ENCODE measurements at places on chromosomes 6 and 20.

DNA sequence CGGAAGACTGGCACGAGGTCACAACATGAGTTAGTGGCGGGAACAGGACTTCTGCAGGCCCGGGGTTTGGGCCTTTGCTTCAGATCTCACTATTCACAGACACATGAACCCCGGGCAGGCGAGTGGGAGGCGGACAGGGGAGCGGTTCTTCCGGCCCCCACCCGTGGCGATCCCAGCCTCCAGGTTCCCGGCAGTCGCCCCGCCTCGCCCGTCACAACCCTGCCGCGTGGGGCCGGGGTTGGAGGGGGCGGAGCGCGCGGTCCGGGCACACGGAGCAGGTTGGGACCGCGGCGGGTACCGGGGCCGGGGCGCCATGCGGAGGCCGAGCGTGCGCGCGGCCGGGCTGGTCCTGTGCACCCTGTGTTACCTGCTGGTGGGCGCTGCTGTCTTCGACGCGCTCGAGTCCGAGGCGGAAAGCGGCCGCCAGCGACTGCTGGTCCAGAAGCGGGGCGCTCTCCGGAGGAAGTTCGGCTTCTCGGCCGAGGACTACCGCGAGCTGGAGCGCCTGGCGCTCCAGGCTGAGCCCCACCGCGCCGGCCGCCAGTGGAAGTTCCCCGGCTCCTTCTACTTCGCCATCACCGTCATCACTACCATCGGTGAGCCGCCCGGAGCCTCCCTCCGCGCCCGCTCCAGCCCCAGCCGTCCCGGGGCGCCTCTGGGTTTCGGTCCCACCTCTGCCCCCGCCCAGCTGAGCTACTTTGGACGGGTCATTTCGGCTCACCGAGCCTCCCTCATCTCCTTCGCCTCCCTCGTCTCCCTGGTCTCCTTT is at the start of gene KCNK15:
Gene KCNK15 (plus strand): TSS at position 268 of the 769 bp plus-strand sequence. CDS start 46 bp downstream, at position 314.
- peak; percentile 62 for DNase-seq

GRCh38 chr6:66238851-66239250 is 531.8 kb upstream of the EYS start:
- no peak for DNase-seq

DNA sequence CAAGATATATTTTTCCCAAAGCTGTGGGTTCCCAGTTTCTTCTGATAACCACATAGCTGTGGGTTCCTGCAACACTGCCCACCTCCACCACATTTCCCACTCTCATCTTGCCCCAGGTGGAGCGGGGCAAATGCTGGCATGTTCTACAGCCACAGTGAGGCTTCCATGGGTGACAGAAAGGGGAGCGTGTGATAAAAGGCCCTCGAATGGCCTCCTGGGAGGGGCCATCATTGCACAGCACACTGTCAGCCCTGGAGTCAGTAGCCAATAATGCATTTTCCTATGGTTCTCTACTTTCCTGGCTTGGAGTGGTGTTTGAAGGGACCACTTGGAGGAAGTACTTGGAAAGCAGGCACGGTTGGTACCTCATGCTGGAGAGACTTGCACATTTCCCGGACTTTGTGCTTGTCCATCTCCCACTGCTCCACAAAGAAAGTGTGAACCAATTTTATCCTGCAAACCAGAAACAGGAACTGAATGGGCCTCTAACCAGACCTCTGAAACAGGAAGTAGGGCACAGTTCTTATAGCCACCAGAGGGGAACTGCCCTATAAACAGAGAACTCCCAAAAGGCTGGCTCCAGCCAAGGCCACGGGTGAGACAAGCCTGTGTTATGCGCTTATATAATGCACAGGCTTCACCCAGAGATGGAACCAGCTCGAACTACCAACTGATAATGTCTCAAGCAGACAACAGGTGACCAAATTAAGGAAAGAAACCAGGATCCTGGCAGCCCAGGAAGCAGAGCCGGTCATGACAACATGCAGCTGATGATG is 8.6 kb downstream of the MAP3K5 start:
- no peak for DNase-seq

- no peak for DNase-seq
These were observed 52.6 kb downstream of the FIG4 start for GRCh38 chr6:109743739-109744138.

- no peak for DNase-seq
These were observed 382.5 kb downstream of the PRKN start for GRCh38 chr6:162345051-162345511.

DNA sequence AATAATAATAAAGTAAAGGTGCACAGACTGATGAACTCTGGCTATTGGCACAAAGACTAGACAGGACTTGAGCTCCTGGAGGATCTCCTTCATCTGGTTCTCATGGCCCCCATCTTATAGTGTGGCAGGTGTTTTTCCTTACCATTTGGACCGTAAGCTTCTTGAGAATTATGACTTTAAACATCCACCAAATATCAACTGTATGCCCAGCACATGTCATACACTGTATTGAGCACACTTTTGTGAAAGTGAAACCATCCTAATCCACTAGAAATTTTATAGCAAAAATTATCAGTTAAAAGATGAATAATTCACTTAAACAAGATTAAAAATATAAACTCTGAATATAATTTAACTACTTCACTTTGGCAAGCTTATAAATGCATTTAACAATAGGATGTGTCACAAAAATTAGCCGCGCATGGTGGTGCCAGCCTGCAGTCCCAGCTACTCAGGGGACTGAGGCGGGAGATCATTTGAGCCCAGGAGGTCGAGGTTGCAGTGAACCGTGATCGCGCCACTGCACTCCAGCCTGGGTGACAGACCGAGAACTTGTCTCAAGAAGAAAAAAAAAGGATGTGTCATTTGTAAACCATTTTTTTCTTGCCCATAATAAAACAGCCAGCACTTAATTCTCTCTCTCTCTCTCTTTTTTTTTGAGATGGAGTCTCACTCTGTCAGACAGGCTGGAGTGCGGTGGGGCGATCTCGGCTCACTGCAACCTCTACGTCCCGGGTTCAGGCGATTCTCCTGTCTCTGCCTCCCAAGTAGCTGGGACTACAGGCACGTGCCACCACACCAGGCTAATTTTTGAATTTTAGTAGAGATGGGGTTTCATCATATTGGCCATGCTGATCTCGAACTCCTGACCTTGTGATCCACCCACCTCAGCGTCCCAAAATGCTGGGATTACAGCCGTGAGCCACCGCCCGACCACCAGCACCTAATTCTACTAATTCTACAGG is 9.1 kb downstream of the HIVEP2 start:
- DNase-seq, result peak; percentile 20

- DNase-seq, result no peak
These were observed 326.6 kb downstream of the NRN1 start for GRCh38 chr6:5680095-5680494.

- DNase-seq, result no peak
These were observed 44.8 kb downstream of the PMEPA1 start for GRCh38 chr20:57664924-57665588.

- DNase-seq, result no peak
These were observed 22.7 kb upstream of the MYB start for GRCh38 chr6:135158397-135158796.

GRCh38 chr20:48799328-48800105 is 28.3 kb downstream of the PREX1 start:
- DNase-seq, result no peak

- no peak for DNase-seq
These were observed 10.5 kb downstream of the PLN start for GRCh38 chr6:118558464-118559217.

DNA sequence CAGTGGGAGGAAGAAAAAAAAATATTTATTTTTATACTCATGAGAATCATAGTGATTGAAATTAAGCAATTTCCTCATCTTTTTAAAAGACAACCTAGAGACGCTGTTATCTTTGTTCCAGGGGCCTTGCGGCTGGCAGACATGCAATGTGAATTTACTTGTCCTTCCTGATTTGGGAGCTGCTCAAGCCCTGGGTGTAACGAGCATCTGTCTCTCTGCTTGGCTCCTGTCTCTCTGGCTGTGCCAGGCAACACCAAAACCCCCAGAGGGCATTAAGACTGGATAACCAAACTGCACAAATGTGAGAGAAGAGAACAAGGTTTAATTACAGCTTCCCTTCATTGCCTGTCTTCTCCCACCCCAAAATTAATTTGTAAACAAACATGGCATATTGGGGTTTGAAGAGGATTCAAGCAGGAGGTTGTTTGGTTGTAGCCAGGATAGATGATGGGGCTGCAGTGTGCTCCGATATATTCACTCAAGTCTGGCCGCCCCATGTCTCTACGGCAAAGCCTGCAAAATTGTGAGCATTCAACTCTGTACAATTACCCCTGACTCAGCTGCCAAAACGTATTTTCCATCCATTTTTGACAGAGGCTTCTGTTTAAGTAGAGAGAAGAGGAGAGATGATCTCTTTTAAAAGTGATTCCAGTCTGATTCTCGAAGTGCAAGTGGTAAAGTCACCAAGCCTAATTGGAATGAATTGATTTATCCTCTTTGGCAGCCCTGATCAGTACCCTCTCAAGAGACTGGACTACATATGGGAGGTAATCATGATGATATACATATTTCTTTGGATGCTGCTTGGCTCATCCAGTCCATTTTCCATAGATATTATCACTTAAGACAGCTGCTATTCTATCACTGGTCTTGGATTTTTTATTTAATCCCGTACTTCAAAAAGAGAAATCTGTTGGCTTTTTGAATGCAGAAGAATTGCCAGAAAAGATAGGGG is 170.2 kb downstream of the SLC24A3 start:
- DNase-seq, result no peak

DNA sequence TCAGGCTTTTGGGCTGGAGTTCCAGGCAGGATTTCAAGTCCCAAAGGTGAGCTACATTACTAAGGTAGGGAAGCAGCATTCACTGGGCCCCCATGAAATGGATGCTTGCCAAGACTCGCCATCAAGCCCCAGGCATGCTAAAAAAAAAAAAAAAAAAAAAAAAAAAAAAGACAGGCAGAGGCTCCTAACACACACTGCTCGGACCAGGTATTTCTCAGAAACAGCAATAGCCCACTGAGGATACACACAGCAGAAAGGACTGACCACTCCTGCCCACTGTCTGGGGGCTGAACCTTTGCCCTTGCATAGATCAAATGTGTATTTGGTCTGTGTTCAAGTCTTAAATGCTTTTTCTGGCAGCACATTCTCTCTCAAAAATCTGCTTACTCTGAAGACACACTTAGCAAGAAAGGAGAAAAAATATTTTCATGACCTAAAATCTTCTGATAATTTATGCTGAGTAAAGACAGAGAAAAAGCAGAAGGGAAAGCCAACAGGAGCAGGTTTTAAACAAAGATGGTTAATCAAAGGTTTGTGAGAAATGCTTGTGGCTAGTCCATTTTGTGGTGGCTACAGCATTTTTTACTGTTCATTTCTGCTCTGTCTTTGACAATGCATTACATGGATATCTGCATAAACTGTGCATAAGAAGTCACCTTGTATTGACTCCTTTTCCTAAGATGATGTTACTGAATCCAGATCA is 37.9 kb upstream of the BEND6 start:
- no peak for DNase-seq

GRCh38 chr6:134517145-134517658 is 199.3 kb upstream of the SGK1 start:
- DNase-seq, result no peak

DNA sequence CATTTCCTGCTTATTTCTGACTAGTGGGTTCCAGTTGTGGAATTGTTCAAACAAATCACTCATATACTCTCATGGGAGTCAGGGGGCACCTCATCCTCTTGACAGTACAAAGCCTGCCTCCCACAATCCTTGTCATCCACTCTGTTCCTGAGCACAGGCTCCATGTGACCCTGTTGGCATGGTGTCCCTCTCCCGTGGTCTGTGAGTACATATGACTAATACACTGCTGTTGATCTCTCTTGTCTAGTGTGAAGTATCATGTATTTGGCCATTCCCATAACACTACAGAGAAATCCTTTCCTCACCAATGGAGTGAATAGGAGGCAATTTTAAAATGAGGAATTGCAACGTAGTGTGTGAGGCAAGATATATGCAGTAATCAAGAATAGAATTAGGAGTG is 185.3 kb downstream of the OGFRL1 start:
- DNase-seq, result no peak

- DNase-seq, result no peak
These were observed 17.8 kb upstream of the TCF21 start for GRCh38 chr6:133871131-133871530.

GRCh38 chr6:140537834-140538705 is 1163.6 kb upstream of the CITED2 start:
- DNase-seq, result no peak

DNA sequence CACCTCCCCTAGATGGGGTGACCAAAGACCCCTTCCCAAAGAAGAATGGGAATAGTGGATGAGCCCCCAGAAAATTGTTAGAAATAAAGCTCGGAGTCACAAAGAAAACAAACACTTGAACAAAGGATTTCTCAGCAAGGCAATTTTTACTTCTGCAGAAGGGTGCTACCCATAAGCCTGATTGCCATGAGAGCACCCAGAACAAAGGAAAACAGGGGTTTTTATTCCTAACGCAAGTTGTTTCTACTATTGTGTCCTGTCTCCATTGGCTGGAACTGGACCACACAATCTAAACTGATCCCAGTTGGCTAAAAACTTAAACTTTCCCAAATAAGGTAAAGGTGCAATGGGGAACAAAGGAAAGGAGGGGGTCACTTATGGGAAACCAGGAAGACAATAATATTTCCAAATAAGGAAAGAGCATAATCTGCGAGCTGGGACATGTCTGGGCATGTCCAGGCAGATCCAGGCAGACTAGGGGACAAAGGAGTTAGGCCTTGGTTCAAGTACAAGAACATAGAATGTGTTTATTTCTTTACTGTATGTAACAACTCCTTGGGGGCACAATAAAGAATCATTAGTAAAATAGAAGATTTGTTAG is 20.0 kb downstream of the HLA-B start:
- no peak for DNase-seq

DNA sequence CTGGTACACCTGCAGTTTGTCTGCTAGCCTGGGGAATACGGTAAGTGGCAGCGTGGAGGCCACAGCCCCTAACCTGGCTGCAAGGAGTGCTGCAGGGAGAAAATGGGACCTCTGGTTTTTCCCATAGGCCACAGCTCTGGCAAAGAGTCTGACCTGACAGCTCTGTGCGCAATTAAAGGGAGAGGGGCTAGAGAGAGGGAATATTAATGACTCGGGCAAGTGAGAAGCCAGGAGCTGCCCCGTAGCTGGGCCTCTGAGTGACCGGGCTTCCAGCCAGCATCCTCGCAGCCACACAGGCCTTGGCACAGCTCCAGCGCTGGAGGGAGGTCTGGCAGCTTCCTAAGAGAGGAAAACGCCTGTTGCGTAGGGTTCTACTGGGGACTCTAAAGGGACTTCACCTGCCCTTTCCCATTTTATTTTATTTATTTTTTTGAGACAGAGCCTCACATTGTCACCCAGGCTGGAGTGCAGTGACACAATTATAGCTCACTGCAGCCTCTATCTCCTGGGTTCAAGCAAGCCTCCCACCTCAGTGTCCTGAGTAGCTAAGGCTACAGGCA is 18.2 kb upstream of the OCSTAMP start:
- DNase-seq, result no peak

GRCh38 chr6:48957781-48958180 is 505.3 kb downstream of the MMUT start:
- DNase-seq, result no peak
